NCI-H1417 treated with DMSO at 0.1 percent for 48 hours (cell line): ENCODE measurements at places on chromosomes 3 and 15.

DNA sequence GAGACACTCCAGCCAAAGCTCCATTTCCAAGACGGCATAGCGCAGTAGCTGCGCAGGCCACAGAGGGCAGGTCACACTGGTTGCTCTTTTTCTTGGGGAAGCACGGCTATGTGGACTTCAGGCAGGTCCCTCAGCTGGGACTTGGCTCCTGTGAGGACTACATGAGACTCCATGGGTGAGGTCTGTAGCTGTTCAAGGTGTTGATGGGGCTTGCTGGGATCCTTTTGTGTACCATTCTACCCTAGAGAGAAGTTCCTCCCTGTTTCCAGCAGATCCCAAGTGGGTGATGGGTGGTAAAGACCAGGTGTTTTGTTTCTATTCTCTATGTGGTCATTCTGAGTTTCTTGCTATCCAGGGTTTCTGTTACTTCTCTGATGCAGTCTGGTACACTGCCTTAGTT lies 183.3 kb downstream of the LPP start:
- DNase-seq: no peak

DNA sequence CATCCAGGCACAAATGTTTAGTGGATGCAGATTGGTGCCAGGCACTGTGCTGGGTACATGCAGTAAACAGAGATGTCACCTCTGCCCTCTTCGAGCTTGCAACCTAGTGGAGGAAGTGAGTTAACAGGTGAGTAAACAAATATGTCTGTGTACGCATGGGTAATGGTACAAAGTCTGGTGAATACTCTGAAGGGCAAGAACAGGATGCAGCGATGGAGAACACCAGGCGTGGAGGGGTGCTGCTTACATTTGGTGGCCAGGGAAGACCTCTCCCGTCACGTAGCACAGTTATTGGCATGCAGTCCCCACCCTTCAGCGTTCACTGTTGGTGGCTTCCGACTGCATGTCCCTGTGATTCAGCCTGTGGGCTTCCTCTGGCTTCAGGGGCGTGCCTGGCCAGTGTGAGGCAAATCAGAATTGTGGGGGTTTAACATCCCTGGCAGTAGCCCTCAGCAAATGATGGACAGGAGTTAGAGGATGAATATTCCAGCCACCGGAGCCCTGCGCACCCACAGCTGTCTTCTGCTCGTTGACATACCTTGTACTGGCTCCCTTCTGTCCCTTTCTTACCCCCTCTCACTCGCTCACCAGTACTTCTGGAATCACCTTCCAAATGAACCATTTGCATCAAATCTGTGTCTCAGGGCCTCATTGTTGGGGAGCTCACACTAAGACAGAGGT lies 9.1 kb upstream of the HDAC11 start:
- DNase-seq: no peak

- no peak for DNase-seq
These were observed 30.6 kb downstream of the SLC49A4 start for GRCh38 chr3:122825460-122825859.

DNA sequence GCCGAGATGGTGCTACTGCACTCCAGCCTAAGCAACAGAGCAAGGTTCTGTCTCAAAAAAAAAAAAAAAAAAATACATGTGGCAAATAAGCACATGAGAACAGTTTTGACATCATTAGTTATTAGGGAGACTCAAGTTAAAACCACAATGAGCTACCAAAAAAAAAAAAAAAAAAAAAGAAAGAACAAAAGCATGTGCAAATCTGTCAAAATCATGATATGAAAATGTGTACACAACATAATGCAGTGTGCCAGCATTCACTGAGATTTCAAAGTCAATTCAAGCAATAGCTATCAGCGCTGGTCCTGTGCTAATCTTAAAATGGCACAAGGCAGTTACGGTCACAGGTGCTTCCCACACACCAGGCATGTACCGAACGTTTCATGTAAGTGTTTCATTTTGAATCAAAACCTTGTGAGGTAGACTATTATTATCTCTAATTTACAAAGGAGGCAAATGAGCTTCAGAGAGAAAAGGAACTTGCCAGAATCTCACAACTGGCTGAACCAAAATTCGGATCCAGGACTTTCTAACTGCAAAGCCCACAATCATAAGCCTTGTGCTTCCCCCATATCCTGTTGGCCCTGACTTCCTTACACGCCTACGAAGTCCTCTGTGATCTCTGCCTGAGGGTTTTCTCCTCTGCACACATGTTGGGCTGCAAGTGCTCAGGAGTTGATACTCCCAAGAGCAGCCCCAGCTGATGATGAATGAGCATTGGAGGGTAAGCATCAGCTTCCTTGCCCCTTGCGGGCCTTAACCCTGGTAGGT lies 200.1 kb upstream of the PROK2 start:
- no peak for DNase-seq

- no peak for DNase-seq
These were observed 136.7 kb downstream of the SMAD6 start for GRCh38 chr15:66838671-66839239.

DNA sequence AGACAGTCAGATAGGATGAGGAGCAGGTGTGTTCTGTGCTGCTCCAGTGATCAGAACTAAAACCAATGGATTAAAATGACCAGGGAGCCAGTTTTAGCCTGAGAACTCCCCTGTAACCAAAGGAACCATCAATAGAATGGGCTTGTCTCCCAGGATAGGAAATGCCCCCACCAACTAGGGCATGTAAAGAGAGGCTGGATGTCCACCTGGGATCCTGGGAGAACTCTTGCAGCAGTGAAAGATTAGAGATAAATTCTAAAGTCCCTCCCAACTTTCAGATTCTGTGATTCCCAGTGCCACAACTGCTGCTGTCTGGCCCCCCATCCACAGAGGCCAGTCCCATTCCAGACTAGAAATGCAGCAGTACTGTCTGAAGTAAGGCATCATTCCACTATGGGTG lies 33.8 kb downstream of the HDC start:
- no peak for DNase-seq

DNA sequence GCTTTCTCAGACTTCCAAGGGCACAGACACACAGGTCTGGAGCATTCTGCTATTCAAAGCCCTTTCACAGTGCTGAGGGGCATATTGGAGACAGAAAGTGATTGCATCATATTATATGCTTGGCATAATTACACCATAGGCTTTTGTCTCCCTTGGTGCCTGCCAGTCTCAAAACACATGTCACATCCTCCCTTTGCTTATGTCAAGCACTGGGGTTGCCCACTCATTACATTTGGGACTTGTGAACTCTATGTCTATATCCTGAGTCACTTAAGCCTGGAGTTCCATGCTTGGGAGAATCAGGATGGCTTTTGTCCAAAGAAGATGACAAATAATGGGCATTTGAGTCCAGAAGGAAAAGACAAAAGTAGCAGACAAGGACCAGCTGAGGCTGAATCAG lies 12.3 kb upstream of the PDZRN3 start:
- DNase-seq: no peak

GRCh38 chr3:155956508-155957411 lies 86.3 kb downstream of the GMPS start:
- no peak for DNase-seq

DNA sequence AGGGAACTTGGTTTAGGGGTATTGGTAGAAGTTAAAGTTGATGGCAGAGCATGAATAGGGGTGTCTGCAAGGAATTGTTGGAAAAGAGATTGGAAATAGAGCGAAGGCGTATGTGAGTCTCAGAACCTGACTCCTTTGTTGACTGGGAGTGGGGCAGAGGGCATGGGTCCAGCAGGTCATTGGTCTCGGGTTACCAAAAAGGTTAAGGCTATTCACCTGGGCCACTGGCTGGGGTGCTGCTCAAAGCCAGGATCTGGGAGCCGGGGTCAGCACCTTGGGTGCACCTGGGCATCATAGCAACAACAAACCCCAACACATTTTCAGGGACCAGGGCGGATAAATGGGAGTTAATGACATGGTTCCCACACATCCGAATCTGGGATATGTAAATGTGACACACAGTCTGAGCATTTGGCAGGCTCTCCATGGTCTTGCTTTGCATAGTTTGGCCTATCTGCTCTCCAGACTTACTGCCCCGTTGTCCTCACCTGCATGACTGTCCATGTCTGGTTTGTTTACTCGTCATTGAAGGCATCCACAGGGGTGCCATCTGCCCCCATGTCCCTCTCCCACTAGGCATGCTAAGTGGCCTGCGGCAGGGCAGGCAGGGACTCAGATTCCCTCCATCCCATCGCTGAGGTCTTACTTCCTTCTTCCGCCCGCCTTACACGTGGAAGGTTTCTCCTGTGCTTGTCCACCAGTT lies 10.1 kb downstream of the KLF13 start:
- no peak for DNase-seq

- no peak for DNase-seq
These were observed 45.8 kb upstream of the UMPS start for GRCh38 chr3:124684459-124684858.

GRCh38 chr3:28841441-28841840 lies 439.4 kb upstream of the RBMS3 start:
- no peak for DNase-seq

- DNase-seq: no peak
These were observed 139.7 kb downstream of the RTP4 start for GRCh38 chr3:187507905-187508304.
